GM23248 (cell line): ENCODE measurements at places on chromosomes 4 and X.

DNA sequence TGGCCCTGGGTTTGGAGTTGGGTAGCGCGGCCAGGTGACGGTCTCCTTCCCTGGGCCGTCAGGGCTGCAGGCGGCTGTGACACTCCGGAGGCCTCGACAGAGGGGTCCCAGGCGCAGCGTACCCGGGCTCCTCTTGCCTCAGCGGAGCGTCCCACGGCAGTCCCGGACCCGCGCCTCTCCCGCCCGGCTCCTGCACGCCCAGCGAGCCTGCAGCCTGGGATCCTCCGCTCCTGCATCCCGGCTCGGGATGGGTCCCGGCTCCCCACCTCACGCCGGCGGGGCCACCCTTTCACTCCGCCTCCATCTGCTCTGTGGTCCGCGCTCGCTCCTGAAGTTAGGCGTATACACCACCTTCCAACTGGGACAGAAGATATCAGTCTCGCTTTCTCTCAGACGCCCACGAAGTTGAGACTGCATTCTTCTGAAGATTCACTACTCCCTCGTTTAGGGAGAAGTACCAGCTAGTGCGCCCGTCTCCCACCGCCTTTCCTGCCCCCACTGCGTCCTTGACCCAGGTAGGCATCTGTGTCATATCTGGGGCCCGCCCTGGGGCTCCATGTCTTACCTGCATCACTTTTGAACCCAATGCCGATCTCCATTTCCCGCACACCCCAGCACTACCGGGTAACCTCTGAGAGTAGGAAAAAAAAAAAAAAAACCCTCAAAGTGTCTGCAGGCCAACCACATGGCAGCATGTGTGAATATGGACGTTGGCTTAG, 32.3 kb upstream of the KDR start:
- DNase-seq = peak; percentile 31

DNA sequence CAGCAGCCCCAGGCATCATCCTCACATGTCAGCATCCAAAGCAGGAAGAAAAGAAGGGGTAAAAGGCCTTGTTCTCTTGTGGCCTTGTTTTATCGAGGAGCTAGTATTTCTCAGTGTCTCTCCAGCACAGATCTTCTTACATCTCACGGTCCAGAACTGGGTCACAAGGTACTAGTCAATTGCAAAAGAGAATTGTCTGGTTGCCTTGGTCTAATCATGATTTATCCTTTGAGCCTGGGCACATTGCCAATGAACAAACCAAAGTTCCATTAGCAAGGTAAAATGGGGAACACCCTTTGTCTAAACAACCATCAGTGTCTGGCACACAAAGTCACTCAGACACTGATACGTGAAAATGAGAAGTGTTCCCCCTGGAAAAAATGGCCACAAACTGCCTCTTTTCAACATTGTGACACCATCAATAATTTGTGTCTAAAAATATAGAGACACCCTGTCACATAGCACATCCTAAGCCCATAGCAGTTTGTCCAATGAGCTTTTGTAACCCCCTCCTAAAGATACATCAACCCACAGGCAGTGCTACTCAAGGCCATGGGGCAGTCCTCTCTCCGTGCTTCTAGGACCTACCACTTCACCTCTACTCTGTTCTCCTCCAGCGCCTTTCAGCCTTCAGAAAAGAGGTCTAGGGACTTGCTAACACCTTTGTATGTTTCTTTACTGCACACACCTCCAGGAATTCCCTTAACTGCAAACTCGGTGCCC, 534.4 kb downstream of the MID1IP1 start:
- DNase-seq = no peak

- no peak for DNase-seq
Observed at GRCh38 chr4:169976951-169977350, 49.2 kb downstream of the MFAP3L start.

DNA sequence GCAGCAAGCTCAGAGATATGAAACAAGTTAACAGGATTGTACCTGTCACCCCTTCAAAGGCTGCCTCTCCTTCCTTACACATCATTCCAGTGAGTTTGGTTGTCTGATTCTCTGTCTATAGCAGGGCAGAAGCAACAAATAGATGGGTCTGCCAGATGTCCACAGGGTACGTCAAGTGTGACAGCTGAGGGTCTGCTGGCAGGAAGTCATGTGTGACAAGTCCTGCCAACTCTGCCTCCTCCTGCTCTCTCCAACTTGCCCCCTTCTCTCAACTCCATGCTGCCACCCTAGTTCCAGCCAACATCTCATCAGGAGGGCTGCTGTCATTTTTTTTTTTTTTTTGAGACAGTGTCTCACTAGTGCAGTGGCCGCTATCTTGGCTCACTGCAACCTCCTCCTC, 109.2 kb downstream of the NSUN7 start:
- DNase-seq = no peak

DNA sequence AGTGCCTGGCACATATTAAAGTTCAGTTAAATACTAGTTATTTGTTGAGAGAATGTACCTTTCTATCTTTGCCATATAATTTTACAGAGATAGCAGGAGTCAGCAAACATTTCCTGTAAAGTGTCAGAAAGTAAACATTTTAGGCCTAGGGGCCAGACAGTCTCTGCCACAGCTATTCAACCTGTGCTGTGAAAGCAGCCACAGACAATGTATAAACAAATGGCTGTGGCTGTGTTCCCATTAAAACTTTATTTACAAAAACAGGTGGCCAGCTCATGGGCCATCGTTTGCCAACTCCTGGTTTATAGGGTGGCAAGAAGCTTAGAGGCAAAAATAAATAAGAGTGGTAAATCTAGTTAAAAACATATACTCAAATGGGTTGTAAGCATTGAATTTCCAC, 34.0 kb upstream of the BRS3 start:
- no peak for DNase-seq

GRCh38 chr4:29549342-29549741, 1170.8 kb upstream of the PCDH7 start:
- DNase-seq = no peak

DNA sequence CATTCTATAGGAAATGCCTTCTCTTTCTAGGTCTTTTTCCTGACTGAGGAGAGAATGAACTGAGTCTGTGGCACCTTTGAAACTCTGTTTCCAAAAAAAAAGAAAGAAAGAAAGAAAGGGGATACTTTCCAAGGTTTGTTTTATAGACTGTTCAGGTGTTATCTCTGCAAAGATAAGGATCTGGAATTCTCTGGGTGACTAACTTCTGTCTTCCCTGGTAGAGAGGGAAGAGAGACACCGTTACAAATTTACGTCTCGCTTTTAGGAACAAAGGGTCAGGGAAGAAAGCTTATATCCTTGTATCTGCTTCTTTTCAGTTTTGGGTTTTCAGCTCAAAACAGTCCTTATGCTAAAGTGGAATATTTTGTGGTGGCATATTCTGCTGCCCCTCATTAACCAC, 314.1 kb downstream of the RAPGEF2 start:
- no peak for DNase-seq

- no peak for DNase-seq
Observed at GRCh38 chrX:4240541-4241194, 527.2 kb upstream of the PRKX start.

- no peak for DNase-seq
Observed at GRCh38 chrX:132908891-132909290, 49.5 kb downstream of the HS6ST2 start.

- peak; percentile 10 for DNase-seq
Observed at GRCh38 chr4:102328045-102328444, 17.2 kb downstream of the SLC39A8 start.

- DNase-seq = peak; percentile 8
Observed at GRCh38 chr4:189088780-189089179, 851.9 kb upstream of the FRG1 start.
